ENCODE measurements at places on chromosomes 12 and 14.
A peak's percentile ranks its signal among the peaks of the same experiment; 100 is the strongest.

- DNase-seq = no peak
These were observed 9.2 kb upstream of the CCDC197 start for GRCh38 chr14:93987815-93988476.

GRCh38 chr14:92494512-92494911 lies 19.1 kb upstream of the RIN3 start:
- DNase-seq = no peak

DNA sequence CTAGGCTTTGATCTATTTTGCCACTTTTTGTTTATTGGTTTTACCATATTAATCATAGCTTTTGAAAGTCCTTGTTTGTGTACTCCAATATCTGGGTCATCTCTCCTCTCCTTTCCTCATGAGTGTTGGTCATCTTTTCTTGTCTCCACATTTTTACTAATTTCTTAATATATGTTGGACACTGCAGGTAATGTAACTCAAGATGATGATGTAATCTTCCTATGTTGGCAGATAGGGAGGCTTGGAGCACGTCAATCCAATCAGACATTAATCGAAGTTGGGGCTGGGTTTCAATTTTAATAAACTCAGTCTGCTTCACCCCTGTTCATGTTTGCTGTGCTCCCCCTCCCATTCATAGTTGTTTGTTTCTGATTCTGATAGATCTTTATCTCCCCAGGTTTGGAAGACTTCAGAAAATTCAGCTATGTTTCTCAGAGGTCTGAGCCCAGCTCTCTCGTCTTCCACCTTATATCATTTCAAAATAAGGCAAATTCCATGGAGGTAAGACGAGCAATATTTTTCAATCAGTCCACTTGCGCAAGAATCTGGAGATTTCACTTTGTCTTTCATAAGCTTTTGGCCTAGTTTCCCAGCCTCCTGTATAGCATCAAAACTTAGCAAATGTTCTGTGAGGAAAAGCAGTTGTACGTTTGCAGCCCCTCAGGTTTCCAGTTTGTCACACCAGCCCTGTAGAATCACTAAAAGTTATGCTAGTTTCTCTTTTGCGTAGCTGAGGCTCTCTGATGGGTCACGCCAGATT lies 504.1 kb downstream of the TMTC2 start:
- DNase-seq = no peak

DNA sequence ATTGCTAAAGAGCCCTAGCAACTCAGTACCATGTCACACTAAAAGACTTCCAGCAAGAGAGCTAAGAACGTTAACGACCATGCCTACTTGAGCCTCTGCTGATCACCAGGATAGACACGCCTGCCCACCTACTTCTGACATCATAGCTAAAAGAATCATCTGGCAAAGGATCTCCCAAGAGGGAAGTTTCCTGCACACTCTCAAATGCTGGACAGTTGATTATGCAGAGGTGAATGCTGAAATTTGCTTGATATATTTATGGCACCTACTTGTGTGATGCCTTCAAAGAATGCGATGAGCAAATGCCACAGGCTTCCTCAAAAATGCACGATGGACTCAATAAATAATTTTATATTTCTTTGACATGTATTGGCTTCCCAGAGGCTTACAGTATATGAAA lies 113.6 kb downstream of the GALC start:
- no peak for DNase-seq

- DNase-seq = no peak
These were observed 17.9 kb upstream of the SOS2 start for GRCh38 chr14:50249136-50249775.

DNA sequence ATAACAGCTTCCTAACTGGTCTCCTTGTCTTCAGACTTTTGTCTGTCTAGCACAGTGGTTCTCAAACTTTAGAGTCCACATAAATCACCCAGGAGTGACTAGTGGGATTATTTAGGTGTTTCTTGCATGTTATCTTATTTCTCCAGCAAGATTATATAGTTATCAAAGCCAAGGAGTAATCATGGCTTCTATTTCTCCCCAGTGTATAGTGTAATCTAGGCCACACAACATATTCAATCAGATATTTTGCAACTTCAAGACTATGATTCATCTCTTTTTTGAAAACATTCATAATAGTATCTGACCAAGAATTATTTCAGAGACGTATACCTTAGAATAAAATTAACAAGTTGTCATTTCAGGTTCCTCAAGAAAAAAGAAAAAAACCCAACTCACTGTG lies 131.9 kb downstream of the CEP83 start:
- no peak for DNase-seq

GRCh38 chr12:53267306-53267998 lies 647 bp upstream of the ESPL1 start:
- no peak for DNase-seq

GRCh38 chr12:50508414-50508813 lies 3.6 kb downstream of the DIP2B start:
- no peak for DNase-seq

DNA sequence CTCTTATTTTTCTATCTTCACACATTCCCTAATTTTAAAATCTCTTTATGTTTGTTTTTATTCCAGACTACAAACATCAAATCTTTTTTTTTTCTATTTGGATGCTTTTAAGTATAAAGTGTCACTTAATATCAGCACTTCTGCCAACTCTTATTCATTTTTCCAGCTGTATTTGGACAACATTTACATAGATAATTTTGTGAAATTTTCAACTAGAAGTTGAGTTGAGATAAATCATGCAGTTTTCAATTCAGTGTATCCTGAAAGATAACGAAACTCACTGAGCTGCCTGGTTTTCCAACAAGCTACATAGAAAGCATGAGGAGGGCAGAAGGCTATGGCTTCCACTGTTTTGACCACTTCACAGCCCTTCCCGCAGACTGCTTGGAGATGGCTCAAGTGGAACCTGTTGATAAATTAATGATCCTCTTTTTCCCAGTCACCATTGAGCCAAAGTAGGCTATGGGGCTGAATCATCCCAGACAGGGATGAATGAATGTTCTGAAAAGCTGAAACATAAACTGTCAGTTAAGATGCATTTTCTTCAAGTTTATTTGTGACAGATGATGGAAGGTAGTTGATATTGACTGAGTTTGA lies 213.9 kb downstream of the RAD51B start:
- DNase-seq = no peak

GRCh38 chr12:39405580-39405979 lies 37.3 kb downstream of the KIF21A start:
- DNase-seq = no peak

GRCh38 chr12:67386869-67387565 lies 117.9 kb downstream of the CAND1 start:
- no peak for DNase-seq

- peak; percentile 17 for DNase-seq
These were observed 20.7 kb downstream of the GCH1 start for GRCh38 chr14:54881761-54882401.

DNA sequence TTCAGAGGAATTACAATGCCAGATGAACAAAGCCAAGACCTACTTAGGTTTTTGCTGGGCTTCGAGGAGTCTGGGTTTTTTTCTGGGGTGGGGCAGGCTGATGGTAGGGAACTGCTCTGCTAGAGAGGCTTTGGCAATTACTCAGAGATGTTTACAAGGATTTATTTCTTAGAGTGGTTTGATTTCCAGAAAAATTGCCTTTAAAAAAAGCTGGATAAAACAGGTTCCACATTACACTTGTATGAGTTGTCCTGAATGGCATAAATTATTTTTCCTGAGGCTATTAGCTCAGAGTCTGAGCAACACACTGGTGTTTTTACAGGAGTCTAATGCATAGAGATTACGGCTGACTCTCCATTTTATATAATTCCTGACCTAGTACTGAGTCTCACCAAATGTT lies 118.5 kb upstream of the FRMD6 start:
- DNase-seq = no peak

DNA sequence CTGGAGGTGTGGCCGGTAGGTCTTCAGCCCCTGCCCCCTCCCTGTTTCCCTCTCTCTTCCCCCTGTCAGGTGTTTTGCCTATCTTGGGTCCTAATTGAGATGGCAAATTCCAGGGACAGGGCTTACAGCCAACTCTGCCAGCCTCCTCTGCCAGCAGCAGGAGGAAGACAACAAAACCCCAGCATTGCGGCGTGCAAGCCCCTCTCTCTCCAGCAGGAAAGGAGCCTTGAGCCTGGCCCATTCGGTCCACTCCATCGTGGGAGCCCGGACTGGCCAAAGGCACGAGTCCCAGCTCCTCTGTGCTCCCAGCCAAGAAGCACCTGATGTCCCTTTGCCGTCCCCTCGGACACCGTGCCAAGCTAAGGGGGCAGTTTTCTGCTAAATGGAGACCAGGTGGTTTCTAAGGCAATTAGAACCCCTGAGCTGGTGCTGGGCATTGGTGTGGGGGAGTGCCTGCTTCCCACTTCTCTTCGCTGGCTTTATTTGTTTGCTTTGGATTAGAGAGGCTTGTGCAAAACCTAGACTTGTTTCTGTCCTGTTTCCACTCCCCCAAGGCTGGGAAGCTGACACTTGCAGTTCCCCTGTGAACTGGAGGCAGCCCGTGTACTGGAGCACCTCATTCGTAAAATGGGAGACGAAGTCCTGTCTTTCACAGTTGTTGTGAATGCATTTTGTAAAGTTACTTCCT lies 57.1 kb upstream of the LHX5 start:
- no peak for DNase-seq

- DNase-seq = no peak
These were observed 23.3 kb upstream of the HMGA2 start for GRCh38 chr12:65800937-65801336.

DNA sequence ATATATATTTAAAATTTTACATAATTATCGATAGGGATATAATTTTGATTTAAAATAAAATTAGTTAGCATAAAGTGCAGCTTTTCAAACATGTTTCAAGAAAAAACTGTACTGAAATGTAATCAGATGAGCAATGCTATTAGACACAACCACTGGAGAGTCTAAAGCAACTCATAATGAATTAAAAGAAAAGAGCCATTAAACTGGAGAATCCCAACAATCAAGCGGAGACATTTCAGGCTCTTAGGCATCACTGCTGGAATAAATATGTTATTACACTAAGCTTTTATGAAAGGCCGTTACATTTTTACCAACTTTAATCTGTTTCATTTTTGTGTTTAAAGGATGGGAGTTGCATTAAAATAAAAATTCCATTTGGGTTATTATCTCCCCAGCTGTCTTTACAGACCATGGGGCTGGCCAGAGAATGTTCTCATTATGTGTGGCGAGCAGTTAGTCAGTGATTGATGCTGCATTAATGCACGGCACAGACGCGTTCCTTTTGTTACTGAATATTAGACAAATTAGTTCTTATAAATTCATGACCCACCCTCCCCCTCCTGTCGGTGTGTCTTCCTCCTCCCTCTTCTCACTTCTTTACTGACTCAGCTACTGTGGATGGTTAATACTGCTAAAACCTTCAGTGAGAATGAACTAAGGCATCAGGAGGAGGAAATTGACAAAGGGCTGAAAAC lies 156.8 kb downstream of the PDZRN4 start:
- DNase-seq = no peak

- no peak for DNase-seq
These were observed at the start of gene KCNH5 for GRCh38 chr14:63045234-63045611. KCNH5 (minus strand) TSS chr14:63045458; CDS start chr14:63045186, 272 bp downstream.

- DNase-seq = no peak
These were observed 4.4 kb downstream of the GPR84 start for GRCh38 chr12:54359762-54360351.

DNA sequence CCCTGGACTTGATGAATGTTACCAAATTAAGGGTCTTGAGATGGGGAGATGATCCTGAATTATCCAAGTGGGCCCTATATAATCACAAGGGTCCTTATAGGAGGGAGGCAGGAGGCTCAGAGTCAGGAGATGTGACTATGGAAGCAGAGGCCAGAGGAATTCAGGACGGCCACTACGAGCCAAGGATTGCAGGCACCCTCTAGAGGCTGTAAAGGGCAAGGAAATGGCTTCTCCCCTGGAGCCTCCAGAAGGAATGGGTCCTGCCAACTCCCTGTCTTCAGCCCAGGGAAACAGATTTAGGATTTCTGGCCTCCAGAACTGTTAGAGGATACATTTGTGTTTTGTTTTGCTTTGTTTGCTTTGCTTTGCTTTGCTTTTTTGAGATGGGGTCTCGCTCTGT lies 8.8 kb downstream of the BDKRB1 start:
- no peak for DNase-seq

DNA sequence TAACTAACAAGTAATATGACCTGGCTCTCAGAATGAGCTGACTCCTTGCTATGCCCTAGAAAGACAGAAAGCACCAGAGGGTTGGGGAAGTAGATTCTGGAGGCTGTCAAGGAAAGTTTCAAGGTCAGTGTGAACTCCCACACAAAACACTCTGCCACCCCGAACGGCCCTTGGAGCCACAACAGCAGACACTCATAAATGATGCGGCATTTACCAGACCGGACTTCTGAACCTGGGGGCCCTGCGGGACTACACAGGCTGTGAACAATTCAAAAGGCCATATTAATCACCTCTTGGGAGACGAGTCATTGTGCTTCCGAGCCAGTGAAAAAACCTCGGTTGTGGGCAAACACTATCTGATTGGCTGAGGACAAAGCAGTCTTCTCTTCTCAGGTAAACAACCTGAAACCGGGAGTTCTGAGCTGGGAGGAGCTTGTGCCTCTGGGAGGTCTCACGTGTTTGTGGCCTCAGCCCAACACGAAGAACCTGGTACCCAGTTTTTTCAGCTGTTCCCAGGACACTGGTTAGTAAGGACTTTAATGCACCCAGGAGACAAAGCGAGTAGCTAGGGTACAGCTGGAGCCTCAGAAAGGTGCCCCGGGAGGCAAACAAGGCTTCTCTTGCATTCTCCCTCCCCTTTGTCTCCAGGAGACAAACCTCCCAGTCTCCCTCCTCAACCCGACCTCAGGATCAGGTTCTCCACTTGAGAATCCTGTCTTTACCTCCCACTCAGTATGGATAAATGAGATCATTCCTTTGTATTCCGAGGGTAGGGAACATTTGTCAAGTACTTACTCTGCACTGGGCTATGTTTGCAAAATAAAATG lies 35.3 kb downstream of the VWF start:
- no peak for DNase-seq

- no peak for DNase-seq
These were observed 102.7 kb upstream of the PLEKHA5 start for GRCh38 chr12:19026614-19027488.

DNA sequence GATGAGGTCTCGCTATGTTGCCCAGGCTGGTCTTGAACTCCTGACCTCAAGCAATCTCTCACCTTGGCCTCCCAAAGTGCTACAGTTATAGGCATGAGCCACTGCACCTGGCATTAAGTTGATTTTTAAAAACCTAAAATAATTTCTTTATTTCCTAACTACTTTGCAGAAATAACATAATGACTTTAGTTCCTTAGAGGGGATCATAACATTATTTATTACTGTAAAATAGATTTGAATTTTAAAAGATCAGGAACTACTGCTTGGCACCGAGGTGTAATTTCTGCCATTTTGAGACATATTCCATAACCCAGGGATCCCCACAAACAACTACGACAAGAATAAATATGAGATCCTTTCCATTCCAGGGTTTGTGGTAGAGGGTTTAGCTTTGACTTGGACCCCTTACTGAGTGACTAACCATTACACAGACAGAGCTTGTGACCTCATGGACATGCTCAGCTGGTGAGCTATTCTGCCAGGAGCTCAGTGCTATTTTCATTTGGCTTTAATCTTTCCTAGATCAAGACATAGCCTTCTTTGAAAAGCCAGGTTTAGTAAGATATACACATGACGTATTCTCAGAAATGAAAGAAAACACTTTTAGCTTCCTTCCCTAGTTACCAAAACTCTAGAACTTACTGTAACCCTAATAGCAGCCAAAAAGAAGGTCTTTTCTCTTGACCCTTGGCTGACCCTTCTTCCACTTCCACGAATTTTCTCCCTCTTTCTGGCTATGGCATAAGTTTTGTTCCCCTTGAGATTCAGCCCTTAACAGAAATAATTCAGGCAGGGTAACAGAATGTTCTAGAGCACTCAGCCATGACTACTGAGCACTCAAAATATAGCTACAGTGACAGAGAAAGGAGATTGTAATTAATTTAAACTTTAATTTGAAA lies 75.1 kb upstream of the NUDT4 start:
- no peak for DNase-seq

Measured in DMS 273 treated with DMSO at 0.1 percent for 48 hours (cell line).